T-helper 2 cell (primary cell): ENCODE measurements at places on chromosomes 3 and 15.

GRCh38 chr15:59262316-59262715 is 55.7 kb downstream of the LDHAL6B start:
- no peak for DNase-seq

GRCh38 chr15:84834229-84834955 is 17.2 kb downstream of the ALPK3 start:
- no peak for DNase-seq

- DNase-seq = no peak
Measured at GRCh38 chr3:194736896-194737600, 51.4 kb downstream of the FAM43A start.

DNA sequence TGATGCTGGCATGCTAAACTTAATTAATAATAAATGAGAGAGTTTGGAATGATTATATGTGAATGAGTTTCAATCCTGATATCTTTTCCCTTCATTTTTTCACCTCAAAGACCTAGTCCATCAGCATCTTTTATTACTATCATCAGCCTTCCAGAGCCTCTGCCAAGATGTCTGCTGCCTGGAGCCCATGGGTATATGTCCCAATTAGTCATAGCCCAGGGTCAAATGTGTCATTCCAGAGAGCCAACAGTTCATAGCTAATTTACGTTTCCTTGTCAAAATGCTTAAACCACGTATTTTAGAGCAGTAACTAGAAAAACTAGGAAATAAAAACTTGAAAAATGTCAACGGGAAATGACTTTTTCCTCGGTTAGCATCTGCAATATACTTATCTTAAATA is 457.9 kb downstream of the SI start:
- DNase-seq = no peak

DNA sequence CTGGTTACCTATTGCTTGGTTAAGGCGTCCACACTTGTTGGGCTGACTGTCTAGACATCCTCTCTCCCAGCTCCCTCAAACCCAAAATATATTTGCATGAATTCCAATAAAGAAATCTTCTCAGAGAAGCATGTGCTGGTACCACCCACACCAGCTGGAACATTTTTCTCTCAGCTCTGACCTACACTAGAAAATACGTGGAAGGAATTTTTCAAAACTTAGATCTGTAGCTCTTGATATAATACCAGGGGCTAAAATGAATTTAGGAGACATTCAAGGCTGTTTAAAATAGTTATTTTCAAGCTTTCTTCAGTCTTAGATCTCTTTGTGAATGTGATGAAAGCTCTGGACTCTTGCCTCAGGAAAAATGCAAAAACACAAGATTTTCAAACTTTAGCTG is 590.4 kb downstream of the PDCD6IP start:
- no peak for DNase-seq

- no peak for DNase-seq
Measured at GRCh38 chr15:63901912-63902670, 68.3 kb upstream of the HERC1 start.

GRCh38 chr3:60308808-60309207 is 942.4 kb downstream of the FHIT start:
- DNase-seq = no peak

GRCh38 chr15:96160269-96160668 is 170.2 kb upstream of the NR2F2 start:
- no peak for DNase-seq
